ENCODE measurements at places on chromosomes 1 and 21.

DNA sequence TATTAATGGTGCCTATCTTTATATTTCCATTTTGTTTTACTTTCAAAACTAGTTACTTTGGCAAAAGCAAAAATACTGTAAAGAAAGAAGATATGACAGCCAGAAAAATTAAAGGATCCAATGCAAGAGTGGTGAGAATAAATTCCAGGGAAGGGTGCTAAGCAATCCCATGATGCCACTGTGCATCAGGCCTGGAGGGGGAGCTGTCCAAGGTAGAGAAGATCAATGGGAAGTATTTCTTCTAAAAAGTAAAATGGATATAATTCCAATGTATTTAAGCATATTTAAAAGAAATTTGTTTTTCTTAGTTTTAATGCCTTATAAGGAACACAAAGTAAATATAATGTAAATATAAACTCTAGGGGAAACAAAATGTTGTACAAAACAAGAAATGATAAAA, 1382.2 kb upstream of the B3GALT2 start:
- DNase-seq, result no peak

- DNase-seq, result no peak
Observed at GRCh38 chr1:36879613-36880012, 154.7 kb downstream of the GRIK3 start.

GRCh38 chr1:63004868-63005267, 220.9 kb downstream of the ATG4C start:
- DNase-seq, result no peak

GRCh38 chr21:28683982-28684752, 308.5 kb downstream of the LTN1 start:
- no peak for DNase-seq
